NCI-H2081 (cell line): ENCODE measurements at places on chromosomes 5 and 9.

DNA sequence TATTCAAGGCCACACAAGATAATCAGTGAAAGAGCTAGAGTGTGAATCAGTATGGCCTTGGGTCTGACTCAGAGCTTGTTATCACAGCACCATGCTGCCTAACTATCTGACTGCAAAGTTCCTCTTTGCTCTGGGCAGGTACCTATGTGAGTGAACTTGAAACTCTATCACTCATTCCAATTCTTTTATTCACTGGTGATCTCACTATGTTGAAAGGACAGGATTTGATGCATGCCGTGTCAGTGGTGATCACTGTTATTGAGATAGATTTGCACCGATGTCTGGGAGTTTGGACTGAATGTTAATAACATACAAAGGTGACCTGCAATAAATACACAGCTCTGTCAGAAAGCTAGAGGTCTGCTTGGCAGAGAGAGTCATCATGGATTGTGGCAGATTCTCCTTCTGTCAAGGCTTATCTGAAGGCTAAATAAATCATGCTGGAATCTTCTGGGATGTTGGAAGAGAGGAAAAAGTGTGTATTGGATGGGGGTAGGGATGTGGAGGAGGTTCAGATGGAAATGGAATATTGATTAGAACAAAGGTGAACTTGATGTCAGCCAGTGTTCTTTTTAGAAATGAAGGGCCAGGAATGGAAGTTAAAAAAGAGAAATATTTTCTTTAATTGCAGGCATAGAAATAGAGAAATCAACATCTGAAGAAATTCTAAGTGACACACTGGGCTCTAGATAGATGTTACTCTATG lies 91.8 kb upstream of the TNC start:
- no peak for DNase-seq

GRCh38 chr5:28648108-28648507 lies 1609.7 kb upstream of the CDH9 start:
- DNase-seq: no peak

- no peak for DNase-seq
These were observed 489.3 kb upstream of the RORB start for GRCh38 chr9:74007833-74008232.

- DNase-seq: no peak
These were observed 36.9 kb upstream of the GLRA1 start for GRCh38 chr5:151961557-151961956.

- DNase-seq: no peak
These were observed 195.3 kb downstream of the SEMA6A start for GRCh38 chr5:116379306-116379705.

GRCh38 chr5:151357097-151357496 lies 9.7 kb upstream of the SLC36A2 start:
- no peak for DNase-seq

- no peak for DNase-seq
These were observed 39.5 kb upstream of the RAI14 start for GRCh38 chr5:34616651-34617050.

- DNase-seq: peak; percentile 77
These were observed 91.1 kb downstream of the ZNF608 start for GRCh38 chr5:124655251-124655917.
